ENCODE measurements at places on chromosomes 12 and 14.

- DNase-seq, result peak; percentile 17
These were observed 79.5 kb upstream of the CCDC198 start for GRCh38 chr14:57573173-57573572.

GRCh38 chr12:13275241-13276085 is 78.9 kb downstream of the EMP1 start:
- DNase-seq, result no peak

DNA sequence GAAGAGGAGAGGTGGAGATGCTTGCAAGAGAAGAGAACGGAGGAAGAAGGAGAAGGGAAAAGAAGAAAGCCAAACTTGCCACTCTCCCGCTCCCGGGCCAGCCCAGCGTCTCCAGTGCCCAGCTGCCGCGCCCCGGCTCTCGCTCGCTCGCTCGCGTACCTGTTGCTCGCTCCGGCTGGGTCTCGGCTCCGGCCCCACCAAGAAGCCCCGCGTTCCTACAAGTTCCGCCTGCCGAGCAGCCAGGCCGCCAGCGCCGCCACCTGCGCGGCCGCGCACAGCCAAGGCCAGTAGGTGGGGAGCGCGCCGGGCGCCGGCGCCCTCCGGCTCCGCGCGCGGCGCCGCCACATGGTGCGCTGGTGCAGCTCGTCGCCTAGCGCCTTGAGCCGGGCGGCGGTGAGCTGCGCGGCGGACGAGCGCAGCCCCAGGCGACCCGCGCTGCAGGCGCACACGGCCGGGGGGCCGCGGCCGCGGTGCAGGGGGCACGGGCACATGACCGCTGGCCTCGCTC is 370 bp downstream of the HRK start:
- peak; percentile 39 for DNase-seq

DNA sequence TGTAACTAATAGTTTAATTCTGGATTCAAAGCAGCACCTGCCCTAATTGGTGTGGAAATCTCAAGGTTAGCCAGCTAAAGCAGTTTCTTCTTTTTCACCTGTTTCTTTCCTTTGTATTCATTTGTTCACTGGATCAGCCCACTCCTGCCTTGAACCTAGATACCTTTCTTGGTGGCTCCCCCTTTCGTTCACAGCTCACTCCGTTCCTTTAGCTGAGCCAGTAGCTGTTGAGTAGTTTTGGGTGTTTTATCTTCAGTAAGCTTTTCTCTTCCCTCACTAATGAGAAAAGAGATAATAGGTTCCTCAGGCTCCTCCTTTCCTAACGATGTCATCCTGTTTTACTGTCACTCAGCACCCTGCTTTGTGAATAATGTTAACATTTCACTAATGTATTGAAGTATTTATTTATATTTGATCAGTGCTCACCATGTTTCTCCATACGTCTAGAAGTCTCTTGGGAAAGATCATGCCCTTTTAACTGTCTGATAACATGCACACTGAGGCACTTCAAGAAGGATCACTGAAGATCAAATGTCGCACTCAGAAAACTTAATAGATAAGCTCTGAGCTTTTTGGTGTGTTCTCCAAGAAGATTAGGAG is 121.1 kb downstream of the TGFB3 start:
- DNase-seq, result no peak

GRCh38 chr14:104931771-104932675 is 7.3 kb downstream of the PLD4 start:
- DNase-seq, result no peak

- no peak for DNase-seq
These were observed 159.2 kb downstream of the PAH start for GRCh38 chr12:102757882-102758226.

Data from fibroblast of skin of abdomen (primary cell).